Caki2 (cell line): ENCODE measurements at places on chromosomes 7 and 10. TPM values are rescaled to one million over a fixed set of nuclear protein-coding genes. Genes with fewer than 3 reads are reported as not detected.

DNA sequence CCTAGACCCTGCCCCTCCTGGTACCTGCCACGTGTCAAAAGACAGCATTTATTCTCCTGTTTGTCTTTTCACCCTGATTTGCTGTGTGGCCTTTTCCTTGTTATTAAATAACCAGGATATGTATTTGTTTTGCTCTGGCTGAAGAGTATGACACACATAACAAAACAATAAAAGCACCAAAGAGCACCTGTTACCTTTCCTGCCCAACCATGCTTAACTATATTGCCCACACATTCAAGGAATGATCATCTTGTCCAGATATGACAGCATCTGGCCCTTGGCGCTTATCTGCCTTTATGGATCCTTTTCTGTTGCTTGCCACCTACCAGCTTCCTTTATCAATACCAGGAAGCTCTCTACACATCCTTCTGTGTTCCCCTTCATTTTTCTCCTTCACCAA lies 357.7 kb downstream of the FGFR2 start:
- DNase-seq, result no peak

Gene RNLS
- 1.5 and 19.1 TPM in 2 replicates for total RNA-seq

- DNase-seq, result no peak
Measured at GRCh38 chr7:20270371-20270770, 53.2 kb upstream of the MACC1 start.

Gene HOXA10
- total RNA-seq, result 22.1 and 31.5 TPM in 2 replicates

Gene ADRB1
- 0.30 TPM in 1 of 2 replicates, not detected in the other for total RNA-seq

- peak; percentile 56 for DNase-seq
Measured at GRCh38 chr7:80941208-80941758, 22.4 kb upstream of the SEMA3C start.

DNA sequence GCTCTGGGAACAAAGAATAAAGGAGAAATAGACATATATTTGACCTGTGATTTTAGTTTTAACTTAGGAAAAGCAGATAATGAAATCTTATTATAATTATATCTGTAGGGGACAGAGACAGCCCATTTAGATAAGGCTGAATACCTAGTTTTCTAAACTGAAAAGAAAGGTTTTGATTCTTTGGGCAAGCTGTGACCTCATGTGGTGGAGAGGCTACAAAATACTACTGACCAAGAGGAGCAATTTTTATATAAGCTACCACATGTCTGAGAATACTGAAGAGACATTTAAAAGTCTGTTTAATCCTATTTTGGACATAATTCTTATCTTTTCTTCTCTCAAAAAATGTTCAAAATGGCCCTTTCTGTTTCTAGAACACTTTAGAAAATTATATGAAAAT lies 271.0 kb downstream of the MTERF1 start:
- DNase-seq, result no peak

GRCh38 chr7:106736508-106737201 lies 75.7 kb upstream of the CCDC71L start:
- peak; percentile 54 for DNase-seq

Gene PMS2
- total RNA-seq, result 23.9 and 25.2 TPM in 2 replicates

DNA sequence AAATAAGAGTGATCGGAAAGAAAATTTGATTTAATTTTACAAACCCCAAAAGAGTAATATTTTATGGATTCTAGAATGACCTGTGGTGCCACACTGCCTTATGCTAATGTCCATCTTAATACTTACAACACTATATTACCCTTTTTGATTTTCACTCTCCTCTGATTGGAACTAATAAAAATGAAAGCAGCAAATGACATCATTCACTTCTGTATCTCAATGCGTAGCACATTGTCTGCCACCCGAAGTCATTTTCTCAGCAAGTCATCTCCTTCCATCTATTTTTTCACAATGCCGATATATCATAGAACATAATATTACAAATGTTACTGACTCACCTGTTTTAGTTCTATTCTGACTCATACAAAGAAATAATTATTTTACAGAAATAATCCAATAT lies 127.5 kb upstream of the PCLO start:
- no peak for DNase-seq

DNA sequence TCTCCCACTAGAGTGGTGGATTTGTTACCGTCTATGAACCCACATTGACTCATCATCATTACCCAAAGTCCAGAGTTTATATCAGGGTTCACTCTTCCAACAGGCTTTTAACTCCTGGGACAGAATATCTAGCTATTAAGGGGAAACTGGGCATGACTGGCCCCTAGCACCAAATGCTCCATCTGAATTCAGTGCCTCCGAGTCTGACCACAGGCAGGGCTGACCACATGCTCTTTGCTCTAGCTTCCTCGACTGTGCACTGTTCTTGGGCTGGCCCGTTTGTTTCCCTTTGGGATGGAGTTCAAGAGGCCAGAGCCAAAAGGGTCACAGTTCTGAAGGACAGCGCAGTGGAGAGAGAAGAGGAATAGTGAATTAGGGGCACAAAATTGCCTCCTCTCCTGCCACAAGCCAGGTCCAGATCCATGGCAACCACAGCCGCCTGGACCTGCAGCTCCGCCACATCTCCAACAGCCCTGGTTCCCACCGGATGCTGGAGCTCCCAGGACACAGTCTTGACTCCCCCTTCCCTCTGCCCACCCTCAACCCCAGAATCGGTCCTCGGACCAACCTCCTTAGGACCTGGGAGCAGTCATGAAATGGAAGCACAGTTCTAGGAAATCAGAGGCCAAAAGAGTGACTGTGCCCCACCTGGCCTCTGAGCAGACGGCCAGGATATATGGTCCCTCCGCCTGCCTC lies 16.2 kb downstream of the CAMK2G start:
- DNase-seq, result no peak

DNA sequence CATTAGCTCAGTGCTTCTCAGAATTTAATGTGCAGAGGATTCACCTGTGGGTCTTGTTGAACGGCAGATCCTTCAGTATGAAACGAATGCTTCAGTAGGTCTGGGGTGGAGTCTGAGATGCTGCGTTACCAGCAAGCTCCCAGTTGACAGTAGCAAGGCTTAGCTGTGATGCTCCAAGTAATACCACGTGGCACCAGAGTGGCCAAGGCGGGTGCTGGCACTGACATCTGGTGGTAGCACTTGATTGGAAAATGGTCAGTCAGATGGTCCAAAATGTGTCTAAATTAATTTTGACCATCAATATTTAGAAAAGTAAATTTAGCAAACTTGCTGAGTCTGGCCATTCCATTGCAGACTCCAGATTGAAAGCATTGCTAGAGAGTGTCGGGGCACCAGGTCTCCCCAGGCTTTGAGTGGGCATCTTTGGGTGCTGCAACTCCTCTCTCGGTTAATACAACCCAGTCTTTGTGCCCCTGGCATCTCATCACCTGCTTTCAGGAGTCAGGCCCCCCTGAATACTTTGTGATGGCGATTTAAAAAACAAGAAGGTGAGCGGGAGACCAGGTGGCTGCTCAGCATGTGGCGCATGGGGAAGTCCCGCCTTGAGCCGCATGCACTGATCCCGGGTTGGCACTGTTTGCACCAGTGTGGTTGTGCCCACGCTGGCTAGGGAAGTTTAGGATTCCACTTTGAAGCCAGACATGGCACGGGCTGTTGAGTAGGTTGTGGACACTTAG lies 130.1 kb downstream of the NT5C2 start:
- no peak for DNase-seq

- DNase-seq, result no peak
Measured at GRCh38 chr10:59648711-59649201, 60.9 kb downstream of the SLC16A9 start.

DNA sequence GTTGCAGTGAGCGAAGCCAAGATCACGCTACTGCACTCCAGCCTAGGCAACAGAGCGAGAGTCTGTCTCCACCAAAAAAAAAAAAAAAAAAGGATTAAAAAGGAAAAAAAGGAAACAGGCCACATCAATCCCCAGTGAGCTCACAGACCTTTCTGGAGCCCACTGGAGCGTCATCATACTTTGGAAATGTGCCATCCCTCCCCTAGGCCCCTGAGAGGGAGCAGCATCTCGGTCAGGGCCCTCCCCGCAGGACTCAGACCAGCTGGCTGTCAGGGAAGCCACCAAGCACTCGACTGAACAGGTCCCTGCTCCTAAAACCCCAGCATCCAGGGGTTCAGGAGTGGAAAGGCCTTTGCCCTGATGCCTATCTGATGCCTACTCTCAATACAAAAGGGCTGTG lies 97.9 kb upstream of the SH2B2 start:
- no peak for DNase-seq

DNA sequence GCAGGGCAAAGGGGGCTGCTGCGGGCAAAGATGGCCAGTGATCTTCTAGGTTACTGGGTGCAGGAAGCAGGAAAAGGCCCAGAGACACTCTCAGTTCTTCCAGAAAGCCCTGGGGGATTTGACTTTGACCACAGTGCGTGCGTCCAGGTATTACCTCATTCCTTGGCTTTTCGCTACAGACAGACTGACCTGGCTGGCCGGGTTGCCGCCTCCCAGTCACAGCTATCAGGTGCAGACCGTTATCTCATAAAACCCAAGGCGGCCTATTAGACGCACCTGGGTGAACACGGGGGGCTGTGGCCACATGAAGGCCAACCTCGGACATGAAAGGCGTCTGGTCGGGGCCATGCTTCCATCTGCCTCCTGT lies 80.3 kb downstream of the FOXL3 start:
- DNase-seq, result no peak

Gene VSTM4
- total RNA-seq, result 1.7 and 2.1 TPM in 2 replicates
